ENCODE measurements at places on chromosomes 3 and 15.

DNA sequence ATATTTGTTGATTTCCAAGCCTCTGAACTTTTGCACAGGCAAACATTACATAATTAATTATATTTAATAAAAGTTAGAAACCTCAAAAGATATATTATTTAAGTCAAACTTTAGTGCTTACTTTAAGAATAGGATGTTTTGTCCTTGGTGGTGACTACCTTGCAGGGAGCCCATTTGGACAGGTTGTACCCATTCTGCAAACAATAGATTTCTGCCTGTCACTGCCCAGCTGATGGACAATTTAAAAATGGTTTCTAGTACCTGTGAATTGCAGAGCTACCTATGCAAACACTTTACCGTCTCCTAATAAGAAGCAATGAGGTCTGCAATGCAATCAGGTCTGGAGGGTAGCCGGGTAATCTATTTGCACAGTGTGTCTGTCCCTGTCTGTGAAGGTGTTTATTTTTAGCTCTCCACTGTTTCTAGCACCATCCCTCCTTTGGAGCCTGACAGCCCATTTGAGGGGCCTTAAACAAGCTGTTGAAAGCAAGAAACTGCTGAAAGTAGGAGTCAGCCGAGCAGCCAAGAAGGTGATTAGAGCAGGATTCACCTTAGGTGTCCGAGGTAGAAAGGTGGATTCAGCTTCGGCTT, 556.2 kb upstream of the CFAP20DC start:
- no peak for DNase-seq

DNA sequence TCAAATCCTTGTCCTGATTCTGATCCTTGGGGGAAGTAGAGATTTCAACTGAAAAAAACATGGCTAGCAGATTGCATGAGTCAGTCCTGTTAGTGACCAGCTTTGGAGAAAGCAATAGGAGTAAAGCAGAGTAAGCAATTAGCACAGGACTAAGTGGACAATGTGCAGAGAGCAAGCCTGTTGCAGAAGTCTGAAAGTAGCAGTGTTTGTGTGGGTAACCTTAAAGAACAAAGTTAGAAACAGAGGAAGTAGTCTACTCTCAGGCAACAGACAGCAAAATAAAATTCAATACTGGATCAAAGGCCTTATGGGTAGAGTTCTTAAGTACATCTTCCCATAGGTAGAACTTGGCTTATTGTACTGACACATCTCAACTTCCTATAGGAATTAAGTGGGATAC, 916.8 kb downstream of the CADM2 start:
- no peak for DNase-seq

DNA sequence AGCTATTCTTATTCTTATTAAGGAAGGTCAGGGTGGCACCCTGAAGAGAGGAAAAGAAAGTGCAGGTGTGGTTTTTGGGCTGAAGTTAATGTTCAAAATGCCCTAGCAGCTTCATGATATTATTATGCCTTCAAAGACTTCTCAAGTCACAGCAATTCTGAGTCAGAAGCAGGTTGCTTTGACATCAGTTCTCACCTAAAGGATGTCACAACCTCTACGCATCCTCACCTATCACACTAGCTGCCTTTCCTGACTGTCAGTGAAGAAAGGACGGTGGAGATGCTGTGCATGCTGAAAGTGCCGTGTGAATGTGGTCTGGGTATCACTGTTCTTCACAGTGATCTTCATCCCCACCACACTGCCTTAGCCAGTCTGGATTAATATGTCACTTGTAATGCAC, 49.6 kb downstream of the NPTN start:
- DNase-seq, result no peak

GRCh38 chr3:162487138-162487537, 990.5 kb downstream of the OTOL1 start:
- DNase-seq, result no peak

- DNase-seq, result no peak
Measured at GRCh38 chr3:133038731-133039375, 662 bp downstream of the TMEM108 start.

DNA sequence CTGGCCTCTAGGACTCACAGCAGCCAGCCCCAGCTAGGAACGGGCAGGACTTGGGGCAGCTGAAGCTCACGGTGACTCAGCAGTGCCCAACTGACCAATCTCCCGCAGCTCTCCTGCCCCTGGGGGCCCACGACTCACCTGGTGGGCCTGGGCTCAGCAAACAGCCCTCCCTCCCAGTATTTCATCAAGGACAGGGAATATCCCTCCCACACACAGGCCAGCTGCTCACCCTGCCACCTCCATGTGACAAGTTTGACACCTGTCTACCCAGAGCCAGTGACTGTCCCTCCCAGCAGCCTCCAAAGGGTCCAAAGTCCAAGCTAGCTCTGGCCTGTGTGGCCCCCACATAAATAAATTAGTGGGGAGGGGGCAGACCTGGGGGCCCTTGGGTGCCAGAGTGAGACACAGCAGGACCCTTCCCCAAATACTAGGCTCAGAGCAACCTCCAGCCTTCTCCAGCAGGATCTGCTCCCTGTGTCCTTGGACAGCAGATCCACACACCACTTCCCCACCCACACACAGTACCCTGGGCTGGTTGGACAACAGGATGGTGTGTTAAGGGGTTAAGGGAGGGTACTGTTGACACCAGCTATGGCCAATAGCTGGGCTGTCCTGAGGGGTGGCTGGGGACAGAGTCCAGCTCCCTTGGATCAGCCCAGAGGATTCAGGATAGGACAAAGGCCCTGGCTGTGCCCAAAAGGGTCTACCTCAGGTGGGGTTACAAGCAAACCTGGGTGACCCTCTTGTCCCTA, 4.3 kb downstream of the GNAT1 start:
- DNase-seq, result no peak

- DNase-seq, result no peak
Measured at GRCh38 chr3:121819236-121819635, 15.6 kb downstream of the IQCB1 start.

GRCh38 chr15:62798536-62798935, 244.0 kb upstream of the TPM1 start:
- DNase-seq, result no peak

DNA sequence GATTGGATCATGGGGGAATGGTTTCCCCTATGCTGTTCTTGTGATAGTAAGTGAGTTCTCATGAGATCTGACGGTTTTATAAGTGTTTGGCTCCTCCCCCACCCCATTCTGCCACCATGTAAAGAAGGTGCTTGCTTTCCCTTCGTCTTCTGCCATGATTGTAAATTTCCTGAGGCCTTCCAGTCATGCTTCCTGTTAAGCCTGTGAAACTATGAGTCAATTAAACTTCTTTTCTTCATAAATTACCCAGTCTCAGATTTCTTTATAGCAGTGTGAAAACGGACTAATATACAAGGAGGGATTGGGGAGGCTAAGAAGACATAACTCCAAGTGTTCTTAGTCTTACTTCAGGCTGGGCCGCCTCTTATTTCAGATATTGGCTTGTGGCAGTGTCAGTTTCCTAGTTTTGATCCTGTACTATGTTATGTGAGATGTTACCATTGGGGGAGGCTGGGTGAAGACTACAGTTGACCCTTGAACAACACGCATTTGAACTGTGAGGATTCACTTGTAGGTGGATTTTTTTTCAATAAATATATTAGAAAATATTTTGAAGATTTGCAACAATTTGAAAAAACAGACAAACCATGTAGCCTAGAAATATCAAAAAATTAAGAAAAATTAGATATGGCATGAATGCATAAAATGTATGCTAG, 44.9 kb downstream of the NMD3 start:
- no peak for DNase-seq

DNA sequence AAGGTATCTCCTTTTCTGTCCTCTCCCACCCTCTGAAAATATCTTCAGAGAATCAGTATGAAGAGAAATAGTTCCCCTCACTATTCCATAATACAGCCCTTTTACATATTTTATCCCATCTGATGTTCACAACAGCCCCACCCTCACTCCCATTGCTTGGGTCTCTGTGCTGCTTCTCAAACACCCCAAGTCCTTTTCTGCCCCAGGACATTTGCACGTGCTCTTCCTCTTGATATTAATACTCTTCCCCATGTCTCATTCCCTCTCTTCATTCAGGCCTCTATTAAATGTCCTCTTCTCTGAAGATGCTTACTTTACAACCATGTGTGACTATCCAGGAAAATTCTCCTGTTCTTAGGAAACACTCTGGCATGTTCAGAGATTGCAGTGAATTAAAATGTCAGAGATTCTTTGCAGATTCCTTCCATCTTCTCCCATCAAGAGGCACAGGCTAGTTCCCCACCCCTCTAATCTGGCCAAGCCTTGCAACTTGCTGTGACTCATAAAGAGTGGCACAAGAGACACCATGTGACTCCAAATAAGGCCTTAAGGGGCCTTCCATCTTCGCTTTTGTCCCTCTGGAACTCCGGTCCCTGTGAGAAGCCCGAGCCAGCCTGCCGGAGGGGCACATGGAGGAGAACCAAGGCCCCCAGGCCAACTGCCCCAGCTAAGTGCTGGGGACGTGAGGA, 128.5 kb downstream of the CHSY1 start:
- DNase-seq, result no peak

DNA sequence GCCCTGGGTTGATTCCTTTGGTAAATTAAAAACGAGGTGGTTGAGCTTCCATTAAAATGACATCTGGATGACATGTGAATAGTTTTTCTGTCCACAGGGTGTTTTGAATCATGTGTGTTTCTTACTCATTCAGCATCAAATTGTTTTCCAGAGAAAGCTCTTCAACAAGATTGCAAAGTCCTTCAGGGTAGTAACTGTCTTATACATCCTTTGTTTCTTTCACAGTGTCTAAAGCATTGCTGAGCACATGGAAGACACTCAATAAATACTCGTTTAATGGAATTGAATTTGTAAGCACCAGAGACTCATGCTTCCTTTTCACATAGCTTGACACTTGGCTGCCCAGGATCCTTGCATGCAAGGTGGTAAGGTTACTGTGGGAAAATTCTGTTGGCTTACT, 223.1 kb upstream of the CNTN6 start:
- DNase-seq, result no peak

- DNase-seq, result no peak
Measured at GRCh38 chr3:111936967-111937366, 41.9 kb upstream of the ABHD10 start.

DNA sequence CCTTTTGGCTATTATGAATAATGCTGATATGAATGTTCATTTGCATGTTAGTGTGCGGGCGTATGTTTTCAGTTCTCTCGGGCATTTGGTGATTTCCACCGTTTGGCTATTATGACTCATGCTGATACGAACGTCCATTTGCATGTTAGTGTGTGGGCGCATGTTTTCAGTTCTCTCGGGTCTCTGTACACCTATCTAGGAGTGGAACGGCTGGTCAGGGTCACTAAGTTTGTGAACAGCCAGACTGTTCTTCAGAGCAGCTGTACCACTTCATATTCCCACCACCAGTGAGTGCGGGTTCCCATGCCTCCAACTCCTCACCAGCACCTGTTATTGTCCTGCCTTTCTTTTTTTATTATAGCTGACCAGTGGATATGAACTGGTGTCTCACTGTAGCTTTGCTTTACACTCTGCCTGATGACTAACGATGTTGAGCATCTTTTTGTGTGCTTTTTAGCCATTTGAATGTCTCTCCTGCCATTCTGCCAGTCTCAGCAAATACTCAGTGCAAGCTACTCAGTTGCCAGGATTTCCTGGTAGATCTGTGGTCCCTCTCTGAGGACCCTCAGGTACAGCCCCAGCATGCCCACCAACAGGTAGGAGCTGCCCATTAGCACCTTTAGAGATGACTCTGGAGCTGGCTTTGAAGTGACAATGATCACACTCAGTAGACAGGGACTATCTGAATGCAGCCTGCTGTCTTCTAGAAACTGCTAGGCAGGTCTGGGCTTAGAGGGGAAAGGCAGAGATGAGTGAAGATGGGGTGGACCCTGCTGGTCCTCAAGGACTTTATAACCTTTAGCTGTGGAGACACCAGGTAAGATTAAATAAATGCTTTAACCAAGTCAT, 141.1 kb downstream of the XXYLT1 start:
- no peak for DNase-seq

GRCh38 chr3:120661106-120661905, 20.7 kb downstream of the HGD start:
- DNase-seq, result no peak

DNA sequence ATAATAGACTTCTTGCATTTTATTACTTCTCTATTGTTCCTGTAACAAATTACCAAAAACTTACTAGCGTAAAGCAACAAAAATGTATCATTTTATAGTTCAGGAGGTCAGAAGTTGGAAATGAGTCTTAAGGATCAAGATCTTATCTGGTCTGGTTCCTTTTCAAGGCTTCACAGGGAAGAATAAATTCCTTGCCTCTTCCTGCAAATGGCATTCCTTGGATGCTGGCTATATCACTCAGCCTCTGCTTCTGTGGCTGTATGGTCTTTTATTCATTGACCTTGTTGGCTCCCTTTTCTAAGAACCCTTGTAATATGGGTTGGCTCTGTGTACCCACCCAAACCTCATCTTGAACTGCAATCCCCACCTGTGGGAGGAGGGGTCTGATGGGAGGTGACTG, 478.4 kb upstream of the THBS1 start:
- DNase-seq, result no peak

DNA sequence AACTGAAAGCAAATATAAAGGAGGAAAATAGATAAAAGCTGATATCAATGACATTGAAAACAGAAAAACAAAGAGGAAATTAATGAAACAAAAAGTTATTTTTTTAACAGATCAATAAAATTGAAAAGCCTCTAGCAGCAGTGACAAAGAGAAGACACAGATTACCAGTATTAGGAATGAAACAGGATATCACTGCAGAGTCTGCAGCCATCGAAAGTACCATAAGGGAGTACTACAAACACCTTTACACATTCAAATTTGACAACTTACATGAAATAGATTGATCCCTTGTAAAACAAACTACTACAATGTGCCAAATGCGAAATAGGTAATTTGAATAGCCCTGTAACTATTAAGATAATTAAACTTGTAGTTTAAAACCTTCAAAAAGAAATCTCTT, 24.9 kb upstream of the DHX36 start:
- no peak for DNase-seq

- no peak for DNase-seq
Measured at GRCh38 chr3:48356419-48356818, 15.6 kb upstream of the FBXW12 start.

DNA sequence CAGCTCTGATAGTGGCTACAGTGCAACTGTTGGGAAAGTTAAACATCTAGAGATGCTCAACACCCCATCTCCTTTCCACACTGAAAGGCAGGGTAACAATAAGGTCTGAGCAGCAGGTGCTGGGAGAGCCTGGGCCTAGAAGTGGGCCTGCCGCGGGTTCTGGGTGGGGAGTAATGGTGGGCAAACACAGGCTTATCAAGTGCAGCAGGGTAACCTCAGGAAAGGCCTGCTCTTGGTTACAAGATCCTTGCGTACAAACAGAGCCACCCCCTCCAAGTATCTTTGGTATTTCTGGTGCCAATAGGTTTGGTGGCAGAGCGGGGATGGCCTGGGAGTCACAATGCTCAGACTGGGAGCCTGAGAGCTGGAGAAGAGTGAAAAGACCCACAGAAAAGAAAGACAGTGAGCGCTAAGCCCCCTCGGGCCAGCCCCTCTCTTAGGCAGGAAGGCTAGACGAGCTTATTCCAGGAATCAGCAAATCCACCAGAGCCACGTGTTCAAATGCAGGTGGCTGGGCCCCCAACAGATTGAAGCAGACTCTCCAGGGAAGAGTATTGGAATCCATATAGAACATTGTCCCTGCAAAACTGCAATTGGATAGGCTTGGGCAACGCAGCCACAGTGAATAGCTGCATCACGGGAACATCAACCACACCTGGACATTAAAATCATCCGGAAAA, 2.7 kb downstream of the IQSEC1 start:
- DNase-seq, result no peak

GRCh38 chr3:156207802-156208685, 87.7 kb downstream of the KCNAB1 start:
- DNase-seq, result no peak

GRCh38 chr15:52093539-52094510, 18.8 kb downstream of the BCL2L10 start:
- no peak for DNase-seq

Data from hematopoietic multipotent progenitor cell treated with erythropoietin and hydrocortisone succinate and interleukin-3 and kit ligand, for 15 days (in vitro differentiated cells).